ENCODE measurements at places on chromosomes 12 and 14. TPM values are rescaled to one million over a fixed set of nuclear protein-coding genes. Genes with fewer than 3 reads are reported as not detected.

DNA sequence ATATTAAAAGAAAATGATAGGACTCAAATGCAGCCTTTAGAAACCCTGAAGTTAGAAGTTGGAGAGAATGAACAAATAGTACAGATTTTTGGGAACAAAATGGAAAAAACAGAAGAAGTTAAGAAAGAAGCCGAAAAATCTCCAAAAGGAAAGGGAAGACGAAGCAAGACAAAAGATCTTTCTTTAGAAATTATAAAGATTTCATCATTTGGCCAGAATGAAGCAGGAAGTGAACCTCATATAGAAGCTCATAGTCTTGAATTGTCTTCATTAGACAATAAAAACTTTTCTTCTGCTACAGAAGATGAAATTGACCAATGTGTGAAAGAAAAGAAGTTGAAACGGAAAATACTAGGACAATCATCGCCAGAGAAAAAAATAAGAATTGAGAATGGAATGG is 31.4 kb upstream of the TOMM20L start:
- no peak for DNase-seq

DNA sequence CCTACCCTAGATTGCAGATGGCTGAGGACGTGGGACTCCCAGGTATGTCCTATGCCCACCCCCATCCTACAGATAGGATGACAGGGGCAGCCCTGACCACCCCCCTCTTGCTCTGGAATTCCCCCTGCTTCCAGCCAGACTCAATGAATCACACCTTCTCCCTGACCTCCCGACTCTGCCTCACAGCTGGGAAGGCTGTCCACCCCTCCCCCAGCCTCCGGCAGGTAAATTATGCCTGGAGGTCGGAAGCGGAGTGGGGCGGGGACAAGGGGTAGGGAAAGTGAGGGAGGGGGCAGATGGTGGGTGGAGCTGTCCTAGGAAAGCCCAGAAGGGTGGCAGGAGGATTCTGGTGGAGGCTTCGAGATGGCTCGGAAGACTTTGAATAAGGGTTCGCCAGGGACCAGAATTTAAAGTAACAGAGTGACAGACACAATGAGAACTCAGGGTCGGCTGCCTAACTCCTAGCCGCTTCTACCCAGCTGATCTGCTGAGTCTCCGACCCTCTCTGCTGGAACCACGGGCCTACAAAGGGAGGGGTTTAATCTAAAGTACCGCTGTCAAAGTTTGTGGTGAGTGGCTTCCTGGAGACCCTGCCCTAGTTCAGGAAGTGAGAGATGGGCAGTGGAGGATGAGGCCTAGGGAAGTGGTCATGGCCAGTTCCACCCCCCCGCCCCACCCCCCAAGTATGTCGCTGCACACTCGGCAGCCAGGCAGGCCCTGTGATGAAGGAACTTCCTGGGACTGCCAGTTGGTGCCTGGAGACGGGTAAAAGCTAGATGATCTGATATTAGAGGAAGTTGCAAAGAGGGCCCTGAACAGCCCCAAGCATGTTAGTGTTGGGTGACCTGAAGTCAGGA is 4.2 kb downstream of the PLEKHG3 start:
- DNase-seq: peak; percentile 82

DNA sequence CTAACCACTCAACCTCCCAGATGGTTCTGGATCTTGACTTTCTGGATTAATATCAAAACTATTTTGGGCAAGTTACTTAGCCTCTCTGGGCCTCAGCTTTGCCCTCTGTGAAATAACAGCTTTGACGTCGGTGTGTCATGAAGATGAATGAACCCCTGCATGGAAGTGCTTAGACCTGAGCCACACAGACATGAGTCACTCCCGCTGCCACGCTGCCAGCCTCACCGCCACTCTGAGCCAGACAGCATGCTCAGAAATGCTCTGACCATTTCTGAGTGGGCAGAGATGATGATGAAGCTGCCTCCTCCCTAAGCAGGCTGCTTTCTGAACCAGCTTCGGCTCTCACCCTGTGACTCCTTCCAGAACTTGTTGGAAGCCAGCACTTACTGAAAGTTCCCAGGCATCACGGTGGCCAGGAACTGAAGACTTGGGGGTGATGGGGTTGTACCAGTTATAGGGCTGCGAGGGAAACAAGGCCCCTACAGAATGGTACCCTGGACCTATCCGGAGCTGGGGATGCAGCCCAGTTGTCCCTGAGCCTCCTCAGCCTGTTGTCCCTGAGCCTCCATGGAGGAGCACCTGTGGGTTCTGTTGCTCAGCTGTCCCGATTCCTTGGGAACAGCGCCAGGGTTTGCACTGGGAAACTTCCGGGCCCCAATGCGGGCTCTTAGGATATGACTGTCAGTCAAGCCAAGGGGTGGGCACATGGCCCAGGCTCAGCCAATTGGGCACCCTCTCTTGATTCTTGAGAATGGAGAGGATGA is 2.0 kb upstream of the CCDC197 start:
- no peak for DNase-seq

GRCh38 chr14:59461891-59462290 is 3.3 kb downstream of the GPR135 start:
- no peak for DNase-seq

- DNase-seq: no peak
These were observed 60.9 kb upstream of the FZD10 start for GRCh38 chr12:130101370-130101769.

DNA sequence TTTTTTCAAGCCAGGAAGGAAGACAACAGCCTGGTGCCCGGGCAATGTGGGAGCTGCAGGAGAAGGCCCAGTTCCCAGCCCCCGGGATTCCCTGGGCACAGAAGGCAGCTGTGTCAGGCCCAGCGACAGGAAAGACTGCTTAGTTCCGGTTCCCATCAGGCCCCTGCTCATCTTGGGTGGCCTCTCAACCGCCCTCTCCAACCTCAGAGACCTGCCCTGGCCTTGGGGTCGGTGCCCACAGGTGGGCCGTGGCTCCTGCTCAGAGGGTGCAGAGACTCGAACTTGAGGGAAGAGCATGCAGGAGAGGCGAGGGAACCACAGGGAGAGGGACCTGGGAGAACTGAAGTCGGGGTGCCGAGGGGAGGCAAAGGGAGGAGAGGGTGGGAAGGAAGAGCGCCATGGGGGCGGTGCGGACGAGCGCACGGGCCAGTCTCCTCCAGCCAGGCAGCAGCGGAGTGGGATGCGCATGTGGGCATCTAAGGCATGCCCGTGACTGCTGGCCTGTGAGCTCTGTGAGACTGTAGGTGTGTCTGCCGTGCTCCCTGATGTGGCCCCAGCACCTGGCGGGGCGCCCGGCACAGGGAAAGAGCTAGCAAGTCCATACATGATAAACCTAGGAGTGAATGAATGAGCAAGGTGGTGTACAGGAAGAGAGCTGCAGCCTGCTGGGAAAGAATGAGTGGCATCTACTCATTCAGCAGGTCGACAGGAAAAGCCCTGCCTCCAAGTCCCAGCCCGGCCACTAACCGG is 42.7 kb downstream of the SSH1 start:
- no peak for DNase-seq

- DNase-seq: no peak
These were observed 249.5 kb downstream of the ACSS3 start for GRCh38 chr12:81327425-81327824.

DNA sequence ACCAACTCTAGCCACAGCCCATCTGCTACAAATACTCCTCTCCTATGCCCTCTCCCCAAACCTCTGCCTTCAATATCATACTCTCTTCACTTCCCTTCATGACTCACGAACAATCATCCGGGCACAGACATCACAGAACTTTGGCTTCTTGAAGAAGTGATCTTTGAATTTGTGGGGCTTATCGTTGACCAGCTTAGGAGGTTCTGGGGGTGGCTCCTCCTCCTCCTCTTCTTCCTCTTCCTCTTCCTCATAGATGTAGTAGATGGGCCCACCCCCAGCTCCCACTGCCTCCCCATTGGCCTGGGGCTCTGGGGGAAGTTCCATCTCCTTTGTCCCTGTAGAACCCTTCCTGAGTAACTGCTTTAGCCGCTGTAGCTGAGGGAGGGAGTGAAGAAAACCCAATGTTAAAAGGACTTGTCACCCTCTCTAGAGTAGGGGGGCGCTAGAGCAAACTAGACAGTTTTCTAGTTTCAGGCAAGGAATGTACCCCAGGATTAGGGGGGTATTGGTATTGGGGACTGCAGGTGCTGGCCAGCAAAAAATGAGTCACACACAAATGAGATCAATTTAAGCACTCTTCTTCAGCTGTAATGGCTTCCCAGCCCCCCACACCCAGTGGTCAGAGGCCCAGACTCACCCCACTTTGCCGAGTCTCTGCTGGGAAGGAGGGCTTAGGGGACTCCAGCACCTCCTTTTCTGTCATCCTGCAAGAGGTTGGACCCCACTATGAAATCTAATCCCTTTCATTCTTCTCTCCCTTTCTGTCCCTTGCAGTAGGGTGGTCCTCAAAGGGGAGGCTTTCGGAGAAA is 1.8 kb downstream of the STAC3 start:
- no peak for DNase-seq

GRCh38 chr12:11862798-11863197 is 207.9 kb upstream of the BCL2L14 start:
- DNase-seq: no peak

DNA sequence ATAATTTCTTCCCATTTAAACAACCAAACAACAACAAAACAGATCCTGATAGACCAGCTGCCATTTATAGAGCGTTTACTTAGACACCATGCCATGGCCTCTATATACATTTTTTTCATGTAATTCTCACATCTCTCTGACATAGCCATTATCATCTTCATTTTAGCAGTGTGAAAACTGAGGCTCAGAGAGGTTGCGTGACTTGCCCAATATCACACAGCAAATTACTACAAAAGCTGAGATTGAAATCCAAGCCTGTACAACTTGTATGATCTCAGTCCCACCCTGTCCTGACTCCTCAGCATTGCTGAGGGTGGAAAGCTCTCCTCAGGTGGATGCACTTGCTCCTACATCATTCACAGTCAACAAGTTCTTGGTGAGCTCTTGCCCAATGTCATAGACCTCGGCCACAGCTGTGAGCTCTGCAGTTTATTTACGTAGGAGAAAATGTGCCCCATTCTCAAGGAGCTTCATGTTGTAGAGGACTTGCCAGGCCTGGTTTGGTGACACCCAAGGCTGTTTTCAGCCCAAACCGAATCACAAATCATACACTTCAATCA is 55.5 kb downstream of the CRACR2A start:
- no peak for DNase-seq

- no peak for DNase-seq
These were observed 31.2 kb upstream of the VASH1 start for GRCh38 chr14:76729953-76730505.

GRCh38 chr14:43983721-43984120 is 523.4 kb downstream of the FSCB start:
- DNase-seq: no peak

- no peak for DNase-seq
These were observed 58.2 kb upstream of the CORO1C start for GRCh38 chr12:108789546-108789945.

- DNase-seq: no peak
These were observed 50.6 kb downstream of the FOXA1 start for GRCh38 chr14:37544407-37544806.

GRCh38 chr14:67002994-67003753 is 186.1 kb upstream of the GARIN2 start:
- DNase-seq: no peak

GRCh38 chr12:25825446-25825845 is 133.0 kb upstream of the RASSF8 start:
- DNase-seq: no peak

- DNase-seq: no peak
These were observed 78.6 kb downstream of the SLC15A5 start for GRCh38 chr12:16198884-16199283.

DNA sequence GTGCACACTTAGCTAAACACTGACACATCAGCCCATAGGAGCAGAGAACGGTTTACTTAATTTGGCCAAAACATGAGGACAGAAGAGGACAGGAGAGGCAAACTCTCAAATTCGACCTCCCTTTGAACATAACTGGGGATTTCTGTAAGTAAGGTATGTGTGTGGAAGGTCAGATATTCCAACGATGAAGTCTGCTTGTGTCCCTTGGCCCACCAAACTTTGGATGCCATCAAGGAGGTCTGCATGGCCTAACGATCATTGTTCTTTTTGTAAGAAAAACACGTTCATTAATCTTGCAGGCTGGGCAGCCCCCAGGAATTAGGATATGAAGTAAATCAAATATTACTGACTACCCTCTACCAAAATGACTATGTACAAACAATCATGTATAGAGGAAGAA is 908.5 kb upstream of the ATXN7L3B start:
- no peak for DNase-seq

GRCh38 chr12:6866920-6867412 is 365 bp upstream of the TPI1 start:
- no peak for DNase-seq

GRCh38 chr14:30681752-30682355 is 59.7 kb downstream of the SCFD1 start:
- no peak for DNase-seq

GRCh38 chr12:6183689-6184428 is 16.3 kb upstream of the CD9 start:
- peak; percentile 84 for DNase-seq

DNA sequence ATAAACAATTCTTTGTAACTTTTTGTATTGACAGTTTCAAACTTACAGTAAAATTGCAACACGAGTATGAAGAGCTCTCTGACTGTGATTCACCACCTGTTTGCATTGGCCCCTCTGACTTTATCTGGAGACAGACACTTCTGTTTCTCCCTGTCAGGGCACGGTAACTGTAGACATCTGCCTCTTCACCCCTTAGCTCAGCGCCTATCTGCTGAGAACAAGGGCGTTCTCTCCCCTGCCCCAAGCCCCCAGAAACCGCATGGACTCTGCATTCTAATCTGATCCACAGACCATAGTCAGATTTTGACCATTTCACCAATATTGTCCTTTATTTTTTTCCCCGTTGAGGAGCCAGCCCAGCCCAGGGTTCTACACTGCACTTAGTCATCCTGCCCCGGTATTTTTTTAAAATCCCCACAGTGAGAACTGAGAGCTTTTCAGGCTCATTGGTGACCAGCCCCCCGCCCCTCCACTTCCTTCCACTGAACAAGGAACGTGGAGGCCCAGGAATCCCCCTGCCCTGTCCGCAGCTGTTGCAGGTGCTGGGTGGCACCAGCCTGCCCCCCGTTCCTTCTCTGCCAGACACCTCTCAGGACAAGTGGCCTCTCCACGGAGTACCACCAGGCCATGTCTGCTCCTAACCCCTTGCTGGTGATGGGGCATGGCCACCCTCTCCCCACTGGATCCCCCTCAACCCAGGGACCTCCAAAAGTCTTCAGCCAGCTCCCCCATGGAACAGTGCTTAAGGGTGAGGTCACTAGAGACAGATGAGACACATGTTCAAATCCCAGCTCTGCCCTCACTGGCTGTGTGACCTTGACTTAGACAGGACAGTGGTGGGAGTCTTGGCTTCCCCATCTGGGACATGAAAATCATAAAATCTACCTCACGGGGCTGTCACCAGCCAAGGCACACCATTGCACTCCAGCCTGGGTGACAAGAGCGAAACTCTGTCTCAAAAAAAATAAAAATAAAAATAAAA is 11.2 kb downstream of the RHOF start:
- DNase-seq: no peak

GLS2 gene
- 1.5 TPM for polyA plus RNA-seq

AICDA gene
- polyA plus RNA-seq: 1.0 TPM

AHSA1 gene
- polyA plus RNA-seq: 119 TPM

CCDC196 gene
- polyA plus RNA-seq: 0.72 TPM

TAS2R31 gene
- 0.82 TPM for polyA plus RNA-seq

AKAP3 gene
- 2.4 TPM for polyA plus RNA-seq

ERBB3 gene
- 326 TPM for polyA plus RNA-seq

FLRT2 gene
- 46.9 TPM for polyA plus RNA-seq

HNF1A gene
- polyA plus RNA-seq: 55.5 TPM

SIX4 gene
- 0.40 TPM for polyA plus RNA-seq
